ENCODE measurements at places on chromosomes 7 and 10. TPM values are rescaled to one million over a fixed set of nuclear protein-coding genes. Genes with fewer than 3 reads are reported as not detected.

DNA sequence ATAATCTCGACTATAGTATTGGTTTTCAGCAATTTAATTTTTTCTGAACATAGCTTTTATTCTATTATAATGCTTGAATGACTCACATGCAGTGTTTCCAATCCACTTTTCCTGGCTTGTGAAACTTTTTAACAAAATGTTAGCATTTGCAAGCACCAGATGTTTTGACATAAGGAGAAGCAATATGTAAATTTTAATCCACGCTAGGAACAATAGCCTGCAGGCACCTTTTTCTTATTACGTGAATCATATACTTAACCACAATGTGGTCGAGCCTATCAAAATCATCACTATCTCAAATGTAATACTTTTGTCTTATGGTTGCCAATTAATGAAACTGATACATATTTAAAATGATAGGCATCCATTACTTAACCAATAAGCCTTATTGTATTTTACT lies 97.1 kb downstream of the TFEC start:
- no peak for DNase-seq

GRCh38 chr7:142616121-142616643 lies 133.1 kb upstream of the PRSS1 start:
- no peak for DNase-seq

The GPR146 gene
- total RNA-seq, result 24.1 TPM

GRCh38 chr10:30051220-30051619 lies 8.2 kb downstream of the JCAD start:
- no peak for DNase-seq

GRCh38 chr7:73730485-73730884 lies 8.1 kb downstream of the ABHD11 start:
- no peak for DNase-seq

- no peak for DNase-seq
These were observed 268.3 kb upstream of the FERD3L start for GRCh38 chr7:19413443-19413965.

The PDE6C gene
- not detected for total RNA-seq

The PNLIPRP3 gene
- total RNA-seq, result not detected

- no peak for DNase-seq
These were observed 158.3 kb upstream of the HDAC9 start for GRCh38 chr7:18337048-18337809.

DNA sequence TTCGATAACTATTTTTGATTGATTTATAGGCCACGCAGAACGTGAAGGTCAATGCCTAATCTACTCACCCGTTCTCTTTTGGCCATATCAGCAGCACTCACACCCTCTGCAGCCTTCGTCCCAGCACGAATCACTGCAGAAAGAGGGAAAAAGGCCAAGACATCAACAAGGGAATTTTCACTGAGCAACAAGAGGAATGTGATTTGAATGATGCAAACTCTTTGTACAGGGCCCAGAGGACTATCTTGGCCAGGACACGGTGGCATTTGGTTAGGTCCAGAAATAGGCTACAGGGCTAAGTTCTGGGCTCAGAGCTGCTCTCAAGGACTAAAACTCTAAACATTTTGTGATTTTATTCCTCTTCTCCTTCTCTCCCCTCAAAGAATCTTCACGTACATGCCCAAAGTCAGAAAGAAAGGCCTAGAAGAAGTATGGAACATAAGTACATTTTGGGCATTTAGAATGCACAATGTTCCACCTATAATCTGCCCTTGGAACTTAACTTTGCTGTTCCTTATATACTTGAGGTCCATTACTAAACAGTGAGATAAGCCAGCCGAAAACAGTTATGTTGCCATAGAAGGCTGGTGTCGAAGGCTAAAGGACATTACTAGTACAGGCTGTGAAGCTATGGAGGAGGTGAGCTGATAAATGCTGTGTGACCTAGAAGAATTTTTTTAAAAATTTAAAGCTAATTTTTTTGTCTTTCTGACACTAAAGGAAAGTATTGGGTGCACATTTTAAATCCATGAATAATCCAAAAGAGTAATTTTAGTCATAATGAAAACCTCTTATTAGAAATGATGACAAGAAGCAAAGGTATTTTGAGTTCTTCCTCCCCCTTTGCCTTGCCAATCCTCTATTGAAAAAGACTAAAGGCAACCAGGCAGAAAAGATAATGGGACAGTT lies 20.0 kb downstream of the RBM28 start:
- DNase-seq, result peak; percentile 42

- no peak for DNase-seq
These were observed 33.8 kb upstream of the ATXN7L1 start for GRCh38 chr7:105910172-105910571.

GRCh38 chr10:119518176-119518575 lies 24.3 kb downstream of the RGS10 start:
- DNase-seq, result no peak

DNA sequence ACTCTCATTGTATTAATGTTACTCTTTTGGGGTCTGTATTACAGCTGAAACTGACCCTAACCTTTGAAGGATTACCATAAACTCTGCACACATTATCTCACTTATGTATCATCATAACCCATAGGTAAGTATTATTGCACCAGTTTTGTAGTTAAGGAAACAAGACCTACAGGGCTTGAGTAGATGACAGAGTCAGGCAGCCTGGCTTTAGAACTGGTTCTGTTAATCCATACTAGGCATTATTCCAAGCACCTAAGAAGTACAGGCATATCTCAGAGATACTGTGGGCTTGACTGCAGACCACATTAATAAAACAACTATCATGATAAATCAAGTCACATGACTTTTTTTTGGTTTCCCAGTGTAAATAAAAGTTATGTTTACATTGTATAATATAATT lies 17.1 kb upstream of the AKR1B1 start:
- DNase-seq, result no peak

DNA sequence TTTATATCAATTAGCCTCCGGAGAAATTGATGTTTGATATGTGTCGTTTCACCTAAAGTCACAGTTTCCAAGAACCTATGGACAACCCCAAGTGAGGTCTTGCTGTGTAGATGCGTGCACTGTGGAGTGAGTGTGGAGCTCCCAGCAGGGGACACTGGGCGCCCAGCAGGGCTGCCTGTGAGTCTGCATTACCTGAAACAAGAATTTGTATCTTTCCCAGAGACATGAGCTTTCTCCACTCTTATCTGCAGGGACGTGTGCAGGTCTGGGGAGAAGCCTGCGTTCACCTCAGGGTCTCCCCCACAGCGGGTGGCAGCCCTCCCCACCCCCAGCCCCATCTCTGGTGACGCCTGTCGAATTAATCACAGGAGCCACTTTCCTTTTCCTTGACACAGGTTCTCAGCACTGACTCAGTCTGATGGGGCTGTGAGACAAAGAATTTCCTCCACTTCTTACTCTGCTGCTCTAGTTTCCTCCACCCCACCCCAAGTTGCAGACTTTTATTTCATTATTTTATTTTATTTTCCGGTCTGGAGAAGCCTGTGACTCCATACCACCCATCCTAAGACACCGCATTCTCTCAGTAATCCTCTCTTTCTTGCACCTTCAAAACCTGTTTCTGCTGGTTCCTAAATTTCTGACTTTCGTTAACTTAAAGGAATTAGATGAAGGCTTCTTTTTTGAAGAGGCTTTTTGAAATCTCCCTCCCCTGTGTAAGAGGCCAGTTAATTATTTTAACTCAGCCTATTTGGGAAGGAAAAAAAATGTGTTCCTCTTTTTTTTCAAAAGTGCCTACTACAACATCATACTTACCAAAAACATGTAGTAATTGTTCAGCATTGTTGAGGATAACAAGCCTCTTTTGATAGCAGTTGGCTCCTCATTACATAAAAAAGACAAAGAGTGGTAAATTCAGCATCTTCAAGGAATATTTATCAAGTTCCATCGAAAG lies 17.0 kb upstream of the INSIG1 start:
- DNase-seq, result no peak

GRCh38 chr7:138898802-138899201 lies 82.4 kb downstream of the KIAA1549 start:
- DNase-seq, result no peak

DNA sequence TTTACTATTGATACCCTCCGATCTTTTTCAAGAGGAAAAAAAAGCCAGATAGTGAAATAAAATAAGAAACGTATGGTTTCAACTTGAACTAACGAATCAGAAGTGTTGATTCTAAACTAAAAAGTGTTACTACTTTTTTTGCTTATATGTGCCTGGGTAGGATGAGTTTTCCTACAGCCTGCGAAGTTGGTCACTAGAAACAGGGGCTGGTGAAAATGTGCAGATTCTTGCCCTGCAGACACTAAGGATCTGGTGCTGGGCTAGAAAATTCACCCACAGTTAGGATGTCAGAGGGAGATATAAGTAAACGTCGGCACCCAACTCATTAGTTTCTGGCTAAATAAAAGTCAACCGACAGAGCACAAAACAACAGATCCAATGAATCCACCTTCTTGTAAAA lies 298.7 kb upstream of the NFE2L3 start:
- DNase-seq, result no peak

The MALRD1 gene
- total RNA-seq, result 0.43 TPM

The EN2 gene
- not detected for total RNA-seq

The STEAP4 gene
- 37.8 TPM for total RNA-seq

The AKR1C4 gene
- total RNA-seq, result not detected

DNA sequence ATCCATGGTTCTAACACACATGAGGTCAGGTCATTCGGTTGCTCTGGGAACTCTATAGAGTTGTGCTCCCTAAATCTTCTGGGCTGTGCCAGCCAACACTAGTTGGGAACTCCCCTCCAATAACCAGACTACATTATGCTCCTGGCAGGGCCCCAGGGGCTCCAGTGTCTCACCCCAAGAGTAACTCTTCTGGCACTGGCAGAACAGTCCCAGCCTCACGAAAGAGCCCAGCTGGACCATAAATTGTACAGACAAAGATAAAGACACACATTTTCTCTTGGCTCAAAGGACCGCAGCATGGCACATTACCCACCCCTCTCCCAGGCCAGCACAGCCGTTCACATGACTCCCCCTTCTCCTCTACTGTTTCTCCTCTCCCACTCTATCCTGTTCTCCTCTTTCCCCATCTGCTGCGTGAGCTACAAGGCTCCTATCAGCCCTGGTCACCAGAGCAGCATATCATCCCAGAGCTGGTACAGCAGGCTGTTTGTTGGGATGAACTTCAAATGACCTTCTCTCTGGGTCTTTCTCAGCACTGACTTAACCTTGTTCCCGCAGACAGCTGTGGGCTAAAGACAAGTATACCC lies 230.6 kb downstream of the PLXNA4 start:
- no peak for DNase-seq

DNA sequence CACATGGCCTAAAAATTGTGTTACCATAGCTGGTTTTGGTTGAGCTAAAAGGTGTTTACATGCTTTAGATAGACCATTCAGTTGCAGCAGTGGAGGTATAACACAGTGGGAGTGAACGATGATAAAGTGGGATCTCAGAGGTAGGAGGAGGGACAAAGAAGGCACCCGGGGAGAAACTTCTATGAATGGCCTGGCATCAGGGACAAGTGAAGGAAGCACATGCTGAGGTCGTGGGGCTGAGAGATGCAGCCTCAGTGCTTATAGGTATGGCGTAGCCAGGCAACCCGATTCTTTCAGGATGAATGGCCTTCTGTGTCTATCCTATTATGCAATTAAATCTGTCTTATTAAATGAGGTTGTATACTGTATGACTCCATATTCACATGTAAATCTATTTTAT lies 3.9 kb upstream of the CDK6 start:
- DNase-seq, result no peak

- no peak for DNase-seq
These were observed 11.0 kb downstream of the CUX1 start for GRCh38 chr7:101828301-101829020.

DNA sequence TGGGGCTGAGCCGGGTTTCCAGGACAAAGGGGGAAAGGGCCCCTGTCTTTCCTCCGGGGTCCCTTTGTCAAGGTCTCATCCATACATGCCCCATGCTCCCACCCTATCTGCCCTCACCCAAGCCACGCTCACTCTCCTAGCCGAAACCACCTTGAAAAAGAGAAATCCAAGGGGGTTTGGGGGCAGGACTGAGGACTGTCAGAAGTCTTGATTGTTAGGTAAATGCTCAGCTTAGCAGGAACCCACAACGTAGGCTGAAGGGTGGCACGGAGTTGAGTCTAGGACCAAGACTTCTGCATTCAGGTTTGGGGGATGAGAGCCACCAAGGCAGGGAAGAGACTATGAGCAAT lies 719 bp upstream of the PGAM2 start:
- no peak for DNase-seq

GRCh38 chr10:86224354-86225102 lies 142.1 kb downstream of the GRID1 start:
- peak; percentile 4 for DNase-seq

DNA sequence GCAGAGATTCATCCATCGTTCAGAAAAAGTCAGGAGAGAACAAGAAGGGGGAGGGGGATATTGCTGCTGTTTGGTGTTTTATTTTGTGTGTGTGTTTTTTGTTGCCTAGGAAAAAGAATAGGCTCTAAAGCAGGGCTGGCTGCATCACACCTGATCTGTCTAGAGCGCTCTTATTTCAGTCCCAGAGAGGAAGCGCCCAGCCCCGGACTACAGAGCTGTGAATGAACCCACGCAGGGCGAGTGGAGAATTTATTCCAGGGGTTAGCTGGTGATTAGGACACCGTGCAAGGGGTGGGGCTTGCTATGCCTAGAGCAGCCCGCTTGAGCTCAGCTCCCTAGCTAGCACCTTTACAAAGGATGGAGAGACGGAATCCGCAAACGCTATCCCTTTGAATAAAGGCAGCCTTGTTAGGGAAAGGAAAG lies 621 bp upstream of the FAM13C start:
- DNase-seq, result peak; percentile 57

The AKR1C2 gene
- total RNA-seq, result 11.3 TPM

- DNase-seq, result no peak
These were observed 92.0 kb downstream of the ARHGAP22 start for GRCh38 chr10:48512861-48513260.

The MLXIPL gene
- total RNA-seq, result 0.42 TPM

- no peak for DNase-seq
These were observed 3.8 kb upstream of the DMTF1 start for GRCh38 chr7:87148332-87148955.

GRCh38 chr10:131461093-131461492 lies 149.6 kb upstream of the TCERG1L start:
- DNase-seq, result no peak

The PRKG1 gene
- total RNA-seq, result 30.1 TPM

DNA sequence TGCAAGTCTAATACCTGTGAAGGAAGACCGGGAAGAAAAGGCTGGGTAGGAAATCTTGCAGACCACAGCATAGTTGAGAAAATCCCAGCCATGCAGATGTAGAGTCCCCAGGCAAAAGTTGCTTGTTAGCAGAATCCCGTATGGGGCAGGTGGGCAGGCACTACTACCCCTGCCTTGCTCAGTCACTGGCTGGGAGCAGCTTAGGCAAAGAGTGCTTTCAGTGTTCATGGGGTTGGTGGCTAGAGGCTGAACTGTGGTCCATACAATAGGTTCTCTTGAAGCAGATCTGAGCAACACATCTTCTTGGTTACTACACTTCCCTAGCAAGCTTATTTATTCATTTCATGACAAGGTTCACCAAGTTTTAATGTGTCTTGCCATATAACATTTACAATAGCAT lies 92.6 kb downstream of the AHCYL2 start:
- DNase-seq, result no peak

The WASHC2A gene
- total RNA-seq, result 38.1 TPM

- DNase-seq, result no peak
These were observed 30.7 kb downstream of the BRI3 start for GRCh38 chr7:98312201-98312600.

The OR6B1 gene
- total RNA-seq, result not detected

Data from heart left ventricle (tissue), 16 donors.